Astrocyte of the cerebellum (primary cell): ENCODE measurements at places on chromosomes 6 and 20.

GRCh38 chr6:53930330-53930729, 135.5 kb downstream of the LRRC1 start:
- DNase-seq: no peak

DNA sequence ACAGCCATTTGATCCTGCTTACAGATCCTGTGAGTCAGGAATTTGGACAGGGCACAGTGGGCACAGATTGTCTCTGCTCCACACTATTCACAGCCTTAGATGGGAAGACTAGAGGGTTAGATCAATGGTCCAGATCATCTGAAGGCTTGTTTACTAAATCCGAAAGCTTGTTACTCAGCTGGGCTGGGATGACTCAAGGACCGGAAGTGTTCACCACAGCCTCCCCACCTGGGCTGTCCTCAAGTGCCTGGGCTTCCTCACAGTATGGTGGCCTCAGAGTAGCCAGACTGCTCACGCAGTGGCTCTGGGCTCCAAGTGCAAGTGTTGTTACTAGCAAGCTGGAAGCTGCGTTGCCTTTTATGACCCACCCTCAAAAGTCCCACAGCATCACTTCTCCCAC, 75.4 kb upstream of the INSM1 start:
- DNase-seq: no peak

GRCh38 chr20:11783102-11783850, 134.4 kb upstream of the BTBD3 start:
- DNase-seq: no peak

- no peak for DNase-seq
These were observed 7.5 kb downstream of the LRRC73 start for GRCh38 chr6:43502666-43503065.

GRCh38 chr6:119493980-119494379, 144.4 kb upstream of the MAN1A1 start:
- DNase-seq: no peak

- DNase-seq: no peak
These were observed 11.5 kb downstream of the BPI start for GRCh38 chr20:38315290-38315966.

DNA sequence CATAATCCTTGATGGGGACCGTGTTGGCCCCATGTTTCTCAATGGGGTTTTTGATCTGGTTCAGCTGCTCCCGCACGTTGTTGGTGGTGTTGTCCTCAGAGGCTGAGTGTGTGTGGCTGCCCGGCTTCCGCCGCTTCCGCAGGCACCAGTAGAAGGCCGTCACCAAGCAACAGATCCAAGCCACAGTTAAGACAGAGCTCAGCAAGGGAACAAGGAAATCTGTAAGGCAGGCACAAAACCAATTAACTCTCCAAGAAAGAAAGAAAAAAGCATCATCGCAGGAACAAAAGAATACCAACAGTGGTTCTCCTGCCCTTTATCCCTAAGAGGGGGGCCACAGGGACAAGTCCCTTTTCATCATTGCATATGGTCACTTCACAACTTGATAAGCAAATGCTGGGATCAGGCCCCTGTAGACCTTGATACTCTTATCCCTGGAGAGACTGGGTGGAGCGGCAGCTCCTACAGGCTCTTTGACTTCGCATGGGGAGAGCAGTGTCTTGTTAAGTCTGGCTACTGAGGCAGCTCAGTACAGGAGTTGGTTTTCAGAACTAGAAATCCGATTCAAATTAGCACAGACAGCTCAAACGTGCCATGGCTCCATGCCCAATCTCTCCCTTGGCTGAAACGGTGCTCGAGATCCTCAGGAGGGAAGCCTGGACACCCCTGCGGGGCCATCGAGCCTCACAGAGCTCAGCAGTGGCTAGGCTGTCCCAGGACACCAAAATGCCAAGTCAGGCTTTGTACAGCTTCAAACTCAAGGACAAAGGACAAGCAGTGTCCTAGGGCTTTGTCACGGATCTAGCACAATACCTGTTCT, 33.9 kb downstream of the JAG1 start:
- DNase-seq: no peak

GRCh38 chr6:27275025-27275956, 27.8 kb downstream of the PRSS16 start:
- no peak for DNase-seq

- DNase-seq: peak; percentile 27
These were observed 43.1 kb downstream of the POPDC3 start for GRCh38 chr6:105136431-105137350.

GRCh38 chr6:158009114-158009891, 27.6 kb downstream of the SYNJ2 start:
- no peak for DNase-seq

DNA sequence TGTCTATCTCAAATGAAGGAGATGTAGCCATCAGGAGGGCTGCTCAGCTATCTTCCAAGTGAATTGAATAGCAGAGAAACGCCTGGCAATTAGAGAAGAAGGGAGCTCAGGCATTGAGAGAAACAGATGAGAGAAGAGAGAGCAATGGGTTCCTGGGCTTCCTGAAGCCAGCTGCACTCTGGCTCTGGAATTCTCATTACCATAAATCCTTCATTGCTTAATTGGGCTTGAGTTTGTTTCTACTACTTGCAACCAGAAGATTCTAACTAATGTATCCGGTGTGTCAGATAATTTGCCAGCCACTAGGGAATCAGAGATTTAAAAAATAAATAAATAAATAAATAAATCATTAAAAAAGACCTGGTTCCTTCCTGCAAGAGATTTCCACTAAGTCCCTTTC, 25.0 kb upstream of the CDKAL1 start:
- DNase-seq: no peak

GRCh38 chr20:40471261-40471629, 217.8 kb downstream of the MAFB start:
- DNase-seq: no peak

DNA sequence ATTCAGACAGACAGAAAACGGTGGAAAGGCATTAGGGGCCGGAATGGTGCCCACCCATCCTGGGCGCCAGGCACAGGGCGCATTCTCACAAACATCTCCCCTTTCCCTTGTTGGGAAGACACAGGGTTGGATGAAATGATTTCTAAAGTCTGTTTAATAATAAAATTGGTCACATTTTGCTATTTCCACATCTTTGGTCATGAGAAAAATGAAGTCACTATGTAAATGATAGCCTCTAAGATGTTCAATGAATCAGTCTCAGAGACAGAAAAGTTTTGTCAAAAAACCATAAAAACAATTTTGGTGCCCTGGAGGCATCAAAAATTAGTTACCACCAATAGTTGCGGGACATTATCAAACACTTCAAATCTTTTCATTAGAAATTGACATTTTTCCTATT, 40.7 kb downstream of the PRR18 start:
- no peak for DNase-seq

DNA sequence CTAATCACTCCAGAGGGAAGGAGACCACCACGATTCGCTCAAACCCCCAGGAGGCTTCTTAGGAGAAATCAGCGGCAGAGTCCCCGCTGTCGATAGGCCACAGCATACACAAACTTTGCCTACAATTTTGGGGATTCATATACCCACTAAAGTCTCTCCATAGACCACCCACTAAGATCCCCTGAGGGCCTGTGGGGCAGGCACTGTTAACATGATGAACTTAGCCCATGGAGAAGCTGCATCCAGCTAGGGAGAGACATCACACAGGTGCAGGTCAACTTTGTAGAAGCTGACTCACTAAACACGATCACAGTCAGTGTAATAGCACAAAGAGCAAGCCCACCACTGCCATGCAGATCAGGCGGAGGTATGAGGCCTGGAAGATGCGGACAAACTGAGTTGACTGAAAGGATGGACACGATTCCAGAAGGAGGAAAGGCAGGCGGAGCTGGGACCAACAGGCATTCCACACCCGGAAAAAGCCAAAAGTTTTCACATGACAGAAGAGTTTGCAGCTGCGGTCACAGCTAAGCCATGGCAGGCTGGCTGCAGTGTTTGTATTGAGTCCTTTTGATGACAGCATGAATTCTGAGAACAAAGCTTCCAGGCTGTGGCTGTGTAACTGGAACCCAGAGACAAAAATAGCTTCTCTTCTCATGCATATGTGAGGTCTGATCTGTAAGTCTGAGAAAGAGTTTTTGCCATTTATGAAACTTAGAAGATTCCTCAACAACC, 75.7 kb upstream of the QKI start:
- peak; percentile 88 for DNase-seq

DNA sequence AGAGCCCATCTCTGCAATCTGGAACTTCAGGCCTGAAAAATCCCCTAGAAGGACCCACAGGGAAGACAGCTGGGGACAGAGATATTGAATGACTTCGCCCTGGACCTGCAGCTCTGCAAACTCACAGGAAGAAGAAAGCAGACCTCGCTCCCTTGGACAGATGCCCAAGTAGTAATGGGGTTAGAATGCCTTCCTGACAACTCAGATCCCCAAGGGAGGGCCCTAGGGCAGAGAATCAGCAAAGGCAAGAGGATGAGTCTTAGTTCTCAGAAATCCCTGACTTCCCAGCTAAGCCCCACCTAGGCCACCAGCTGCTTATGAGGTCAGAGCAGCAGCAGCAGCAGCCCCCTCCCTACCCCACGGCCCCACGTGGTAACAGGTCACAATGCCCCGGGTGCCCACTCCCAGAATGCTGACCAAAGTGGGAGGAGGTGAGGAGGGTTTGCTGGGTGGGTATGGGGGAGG, at the start of gene C20orf141:
Gene C20orf141 (plus strand): TSS at position 401 of the 465 bp plus-strand sequence. CDS start 198 bp downstream, outside the sequence.
- peak; percentile 92 for DNase-seq

DNA sequence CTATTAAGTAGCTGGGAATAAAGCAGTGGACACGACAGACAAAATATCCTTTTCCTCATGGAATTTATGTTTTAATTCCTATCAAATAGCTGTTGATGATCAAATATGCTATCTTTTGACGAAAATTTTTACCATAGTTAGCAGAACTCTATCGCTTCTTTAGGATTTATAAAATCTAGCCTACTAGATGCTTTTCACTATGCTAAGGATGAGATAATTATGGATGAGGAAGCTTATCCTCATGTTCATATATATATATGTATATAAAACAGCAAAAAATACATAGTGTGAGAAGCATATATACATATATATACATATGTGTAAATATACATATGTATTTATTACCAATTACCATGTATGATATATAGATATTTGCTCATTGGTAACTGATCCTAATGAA, 12.9 kb upstream of the PRSS16 start:
- no peak for DNase-seq

DNA sequence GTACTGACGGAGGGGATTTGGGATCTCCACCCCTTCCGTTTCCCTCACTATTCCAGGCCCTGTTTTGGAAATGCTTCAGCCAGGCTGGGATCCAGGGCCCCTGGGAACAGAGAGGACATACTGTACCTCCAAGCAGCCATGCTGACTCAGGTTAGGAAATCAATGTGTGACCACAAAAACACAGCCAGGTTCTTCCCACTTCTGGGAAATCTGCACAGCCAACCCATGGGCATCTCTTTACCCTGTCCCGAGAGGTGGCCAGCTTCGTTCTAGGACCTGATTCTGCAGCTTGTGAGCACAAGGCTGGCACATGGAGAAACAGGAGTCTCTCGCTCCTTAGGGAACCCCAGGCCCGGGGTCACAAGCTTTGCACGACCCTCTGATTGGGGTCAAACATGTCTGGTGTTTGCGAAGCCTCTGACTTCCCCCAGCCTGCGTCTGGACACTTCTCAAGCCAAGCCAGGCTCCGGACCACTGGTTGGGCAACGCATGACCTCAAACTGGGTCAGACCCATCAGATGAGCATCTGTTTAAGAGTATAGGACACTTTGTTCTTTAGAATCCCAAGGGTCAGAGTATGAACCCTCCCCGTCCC, 8.3 kb upstream of the TTPAL start:
- peak; percentile 50 for DNase-seq

DNA sequence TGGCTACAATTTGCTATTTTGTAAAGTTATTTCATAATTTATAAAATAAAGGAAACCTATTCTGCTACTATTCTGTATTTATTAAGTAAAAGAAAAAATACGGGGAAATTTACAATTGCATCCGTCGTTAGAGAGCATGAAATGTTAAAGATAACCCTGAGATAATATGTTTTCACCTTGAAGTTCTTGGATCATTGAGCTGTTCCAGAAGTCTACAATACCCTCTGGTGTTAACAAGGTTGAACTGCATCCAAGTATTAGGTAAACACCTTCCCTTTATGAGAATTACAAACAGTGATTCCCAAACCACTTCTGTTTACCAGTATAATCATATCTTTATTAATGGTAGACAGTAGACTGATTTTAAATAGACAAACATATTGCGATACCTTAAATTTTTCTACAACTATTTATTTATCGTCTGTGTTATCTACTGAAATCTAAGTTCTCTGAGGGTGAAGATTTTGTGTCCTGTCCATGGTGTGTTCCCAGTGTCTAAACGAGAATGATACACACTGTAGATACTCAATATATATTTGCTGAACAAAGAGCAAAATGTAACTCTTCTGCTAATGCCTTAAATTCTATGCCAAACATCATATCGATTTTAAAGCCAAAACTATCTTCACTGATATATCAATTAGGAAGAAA, 28.2 kb downstream of the TBC1D32 start:
- DNase-seq: peak; percentile 16

DNA sequence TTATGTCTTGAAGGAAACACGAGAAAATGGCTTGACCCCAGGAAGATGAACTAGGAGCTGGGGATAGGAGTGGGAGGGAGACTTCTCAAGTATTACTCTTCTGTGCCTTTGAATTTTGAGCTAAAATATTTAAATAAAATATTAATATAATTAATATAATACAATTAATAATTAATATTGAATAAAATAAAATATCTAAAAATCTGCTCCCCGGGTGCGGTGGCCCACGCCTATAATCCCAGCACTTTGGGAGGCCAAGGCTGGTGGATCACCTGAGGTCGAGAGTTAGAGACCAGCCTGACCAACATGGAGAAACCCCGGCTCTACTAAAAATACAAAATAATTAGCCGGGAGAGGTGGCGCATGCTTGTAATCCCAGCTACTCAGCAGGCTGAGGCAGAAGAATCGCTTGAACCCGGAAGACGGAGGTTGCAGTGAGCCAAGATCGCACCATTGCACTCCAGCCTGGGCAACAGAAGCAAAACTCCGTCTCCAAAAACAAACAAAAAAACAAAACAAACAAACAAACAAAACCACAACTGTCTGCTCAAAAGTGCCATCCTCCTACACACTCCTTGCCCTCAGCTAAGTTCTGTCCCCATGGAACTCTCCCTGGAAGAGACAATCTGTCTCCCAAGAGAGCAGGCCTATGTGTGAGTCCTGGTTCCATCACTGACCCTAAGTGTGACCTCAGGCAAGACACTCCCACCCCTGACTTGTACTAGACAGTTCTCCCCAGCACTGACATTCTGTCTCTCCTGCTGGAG, 13.7 kb upstream of the TRIB3 start:
- DNase-seq: no peak

DNA sequence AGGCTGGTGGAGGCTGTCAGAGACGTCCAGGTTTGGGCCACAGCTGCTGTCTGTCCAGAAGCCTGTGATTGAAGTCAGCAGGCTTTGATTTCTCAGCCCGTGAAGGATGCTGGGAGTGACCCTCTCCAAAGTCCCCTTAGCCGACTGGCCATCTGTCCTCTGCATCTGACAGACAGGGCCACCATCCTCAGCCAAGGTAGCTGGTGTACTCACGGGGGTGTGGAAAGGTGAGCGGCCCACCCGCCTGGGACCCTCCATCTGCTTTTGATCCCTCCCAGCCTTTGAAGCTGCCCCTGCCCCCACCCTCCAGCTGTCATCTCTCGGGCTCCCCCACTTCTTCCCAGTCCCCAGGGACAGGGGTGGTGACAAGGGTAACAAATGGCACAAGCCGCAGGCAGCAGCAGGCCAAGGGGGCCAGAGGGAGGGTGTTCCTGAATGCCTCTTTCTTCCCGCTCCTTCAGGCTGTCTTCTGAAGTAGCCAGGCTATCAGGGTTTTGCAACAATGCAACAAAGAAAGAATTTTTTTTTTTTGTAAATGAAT, 84.4 kb downstream of the EYA2 start:
- no peak for DNase-seq
